ENCODE measurements at places on chromosomes 1 and 21.

- no peak for DNase-seq
Measured at GRCh38 chr1:199691540-199691939, 336.0 kb upstream of the NR5A2 start.

DNA sequence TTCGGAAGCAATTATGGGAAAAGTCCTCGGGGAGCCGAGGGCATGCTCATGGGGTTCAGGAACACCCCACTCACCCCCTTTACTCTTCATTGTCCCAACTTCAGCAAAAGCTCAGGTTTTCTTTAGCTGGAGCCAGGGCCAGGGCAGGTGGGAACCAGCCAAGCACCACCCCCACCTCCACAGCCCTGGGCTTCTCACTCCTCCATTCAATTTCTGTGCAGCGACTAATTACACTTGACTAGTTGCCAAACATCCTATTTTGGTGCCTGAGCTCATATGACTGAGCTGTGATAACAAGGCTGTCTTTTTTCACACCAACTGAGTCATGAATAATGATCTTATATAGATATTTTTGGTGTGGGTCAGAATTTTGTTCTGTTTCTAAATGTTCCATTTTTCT, 257.2 kb upstream of the AJAP1 start:
- no peak for DNase-seq

- no peak for DNase-seq
Measured at GRCh38 chr1:6054596-6054995, 8.9 kb downstream of the KCNAB2 start.

- DNase-seq = no peak
Measured at GRCh38 chr1:111332190-111332589, 41.5 kb downstream of the CHIA start.

DNA sequence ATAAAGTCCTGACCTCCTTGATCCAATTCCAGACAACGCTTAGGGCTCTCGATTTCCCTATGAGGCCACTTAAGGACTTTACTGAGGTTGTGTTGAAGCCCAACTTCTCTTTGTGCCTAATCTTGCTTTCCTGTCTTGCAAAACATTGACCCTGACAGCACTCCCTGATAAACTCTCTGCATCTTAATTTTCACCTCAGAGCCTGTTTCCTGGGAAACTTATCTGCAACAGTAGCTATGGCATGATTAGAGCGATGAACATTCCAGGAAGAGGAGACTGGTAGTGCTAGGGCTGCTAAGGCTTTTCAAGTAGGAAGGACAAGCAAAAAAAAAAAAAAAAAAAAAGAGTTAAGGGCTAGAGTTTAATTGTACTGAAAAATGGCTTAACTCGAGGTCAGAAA, 118.9 kb downstream of the RGS21 start:
- DNase-seq = no peak

GRCh38 chr1:235917267-235917811, 50.6 kb upstream of the LYST start:
- peak; percentile 72 for DNase-seq

DNA sequence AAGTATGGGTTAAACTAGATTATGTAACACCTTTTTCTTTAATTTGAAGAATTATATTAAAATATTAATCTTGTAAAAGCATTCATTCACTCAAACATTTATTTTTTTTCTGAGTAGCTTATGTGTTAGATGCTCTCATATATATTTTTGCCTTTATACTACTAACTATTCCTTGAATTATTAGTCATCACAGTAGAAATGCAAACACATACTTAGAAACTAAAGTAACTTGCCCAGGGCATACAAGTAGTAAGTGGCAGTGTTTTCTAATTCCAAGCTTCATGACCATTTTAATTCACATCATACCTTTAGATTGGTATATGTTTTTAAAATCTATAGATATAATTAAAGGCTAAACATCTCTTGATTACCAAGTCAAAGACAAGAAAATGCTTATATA, 1271.0 kb downstream of the BRINP3 start:
- DNase-seq = no peak

DNA sequence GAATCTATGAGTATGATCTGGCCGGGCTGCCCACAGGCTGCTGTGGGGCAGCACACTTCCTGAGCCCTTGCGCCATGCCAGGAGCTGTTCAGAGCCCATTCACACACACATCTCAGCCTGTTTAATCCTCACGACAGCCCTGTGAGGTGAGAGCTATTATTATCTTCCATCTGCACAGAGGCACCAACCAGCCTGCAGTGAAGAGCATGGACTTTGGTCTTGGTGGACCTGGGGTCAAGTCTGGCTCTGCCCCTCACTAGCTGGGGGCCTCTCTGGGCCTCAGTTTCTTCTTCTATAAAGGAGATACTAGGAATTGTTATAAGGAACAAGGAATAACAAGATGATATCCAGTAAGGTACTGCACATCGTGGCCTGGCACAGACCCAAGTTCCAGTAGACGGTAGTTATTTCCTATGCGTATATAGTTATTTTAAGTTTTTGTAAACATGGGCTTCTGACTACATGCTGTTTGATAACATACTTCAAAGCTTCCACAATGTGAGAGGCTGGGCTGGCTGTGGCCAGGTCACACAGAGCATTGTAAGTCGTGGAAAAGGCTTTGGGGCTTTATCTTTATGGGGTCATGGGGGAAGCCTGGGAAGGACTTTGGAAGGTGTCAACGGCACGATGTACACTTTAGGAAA, 3.4 kb upstream of the PADI2 start:
- DNase-seq = no peak

- no peak for DNase-seq
Measured at GRCh38 chr1:57142999-57143398, 177.2 kb upstream of the C8B start.

GRCh38 chr1:74679811-74680210, 6.2 kb upstream of the ERICH3 start:
- DNase-seq = no peak

DNA sequence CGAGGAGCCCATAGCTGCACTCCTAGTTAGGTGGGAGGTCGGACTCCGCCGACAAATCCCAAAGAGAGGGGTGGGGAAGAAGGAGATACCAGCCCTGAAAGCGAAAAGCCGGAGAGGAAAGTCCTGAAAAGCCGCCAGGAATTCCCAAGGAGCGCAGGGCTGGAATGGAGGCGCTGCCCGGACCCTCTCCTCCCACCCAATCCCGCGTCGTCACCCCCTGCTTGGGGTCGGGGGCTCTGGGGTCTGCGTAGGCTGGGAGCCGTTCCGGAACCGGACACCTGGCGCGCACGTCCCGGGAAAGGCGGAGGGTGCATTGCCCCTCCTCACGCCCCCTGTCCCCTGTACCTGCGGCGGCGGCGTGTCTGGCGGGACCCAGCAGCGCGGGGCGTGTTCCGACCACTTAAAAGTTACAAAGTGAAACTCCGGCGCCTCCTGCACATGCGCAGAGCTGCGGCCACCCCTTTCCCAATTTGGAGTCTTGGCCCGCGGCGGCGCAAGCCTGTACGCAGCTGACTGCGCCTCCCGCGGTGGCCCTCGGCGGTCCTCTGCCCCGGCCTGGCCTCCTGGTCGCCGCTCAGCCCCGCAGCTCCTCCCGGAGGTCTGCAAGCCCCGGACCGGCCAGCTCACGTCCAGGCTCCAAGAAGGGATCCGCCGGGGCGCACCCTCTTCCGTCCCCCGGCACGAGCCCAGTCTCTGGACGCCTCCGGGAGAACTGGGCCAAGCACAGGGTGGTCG, at the start of gene TMEM63A:
Gene TMEM63A (minus strand): TSS at position 422 of the 735 bp plus-strand sequence. CDS start 4,800 bp downstream, outside the sequence.
- peak; percentile 89 for DNase-seq

DNA sequence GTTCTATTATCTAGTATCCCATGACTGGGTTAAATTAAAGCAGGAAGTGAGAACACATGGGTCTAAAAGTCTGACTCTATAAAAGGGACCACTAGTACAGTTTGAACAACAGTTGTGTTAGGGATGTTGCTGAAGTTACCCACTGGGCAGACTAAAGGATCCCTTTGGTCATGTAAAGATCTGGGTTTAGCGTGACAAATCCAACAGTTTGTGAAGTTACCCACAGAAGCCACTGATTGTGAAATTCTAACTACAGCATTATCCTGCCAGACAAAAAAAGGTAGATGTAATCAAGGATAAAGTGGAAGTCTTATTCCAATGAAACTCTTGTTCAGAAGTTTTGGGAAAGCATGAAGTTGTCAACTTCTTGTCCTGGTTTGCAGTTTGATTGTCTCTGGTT, 5.7 kb downstream of the QSOX1 start:
- no peak for DNase-seq

DNA sequence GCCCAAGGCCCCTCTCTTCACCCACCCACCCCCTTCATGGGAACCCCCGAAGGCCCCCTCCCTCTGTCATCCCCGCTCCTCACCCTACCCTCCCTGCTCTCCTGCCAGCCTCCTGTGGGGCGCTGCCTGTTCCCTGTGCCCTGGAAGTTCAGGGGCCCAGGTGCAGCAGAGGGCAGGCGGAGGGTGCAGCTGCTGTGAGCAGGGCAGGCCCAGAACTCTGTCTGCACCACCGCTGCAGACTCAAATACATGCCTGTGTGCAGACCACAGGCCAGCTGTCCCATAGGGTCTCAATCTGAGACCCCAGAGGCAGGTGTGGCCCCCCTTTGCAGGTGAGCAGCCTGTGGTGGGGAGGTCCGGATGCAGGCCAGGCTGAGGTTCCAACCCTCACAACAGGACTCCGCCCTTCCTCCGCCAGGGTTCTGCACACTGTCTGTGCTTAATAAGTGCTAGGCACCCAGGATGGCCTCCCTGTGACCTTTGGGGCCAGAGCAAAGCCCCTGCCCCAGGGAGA, 62.5 kb downstream of the WNT9A start:
- peak; percentile 24 for DNase-seq

- DNase-seq = no peak
Measured at GRCh38 chr1:7069931-7070330, 284.7 kb downstream of the CAMTA1 start.

DNA sequence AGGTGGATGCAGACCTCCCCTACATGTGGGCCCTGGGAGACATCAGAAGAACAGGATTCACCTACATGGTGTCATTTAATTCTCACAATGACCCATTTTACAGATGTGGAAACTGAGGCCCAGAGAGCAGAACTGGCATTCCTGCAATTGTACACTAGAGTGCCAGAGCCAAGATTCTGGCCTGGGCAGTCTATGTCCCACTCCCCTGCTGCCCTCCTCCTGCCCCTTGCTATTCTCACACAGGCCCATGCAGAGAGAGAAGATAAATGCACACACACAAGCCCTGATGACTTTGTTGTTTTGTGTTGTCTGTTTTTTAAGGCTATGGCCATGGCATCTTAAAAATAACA, 64.2 kb downstream of the EPHB2 start:
- no peak for DNase-seq

GRCh38 chr1:23273450-23274133, 56.3 kb upstream of the HTR1D start:
- DNase-seq = no peak

DNA sequence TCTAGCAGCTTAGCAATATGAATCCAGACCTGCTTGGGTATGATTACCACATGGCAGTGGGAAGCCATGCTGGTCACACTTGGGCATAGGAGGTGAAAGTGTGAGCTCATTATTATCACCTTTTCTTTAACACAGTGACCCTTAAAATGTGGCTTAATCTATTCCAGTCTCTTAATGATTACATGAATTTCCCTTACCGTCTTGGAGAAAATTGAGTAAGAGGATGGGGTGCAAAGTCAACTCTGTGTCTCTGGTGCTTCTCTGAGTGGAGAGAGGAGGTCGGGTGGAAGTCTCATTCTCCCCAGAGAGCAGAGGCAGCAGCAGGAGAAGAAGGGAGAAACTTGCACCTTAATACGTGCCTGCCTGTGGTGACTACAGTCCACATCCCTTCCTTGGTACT, 91.3 kb downstream of the FGGY start:
- DNase-seq = no peak

DNA sequence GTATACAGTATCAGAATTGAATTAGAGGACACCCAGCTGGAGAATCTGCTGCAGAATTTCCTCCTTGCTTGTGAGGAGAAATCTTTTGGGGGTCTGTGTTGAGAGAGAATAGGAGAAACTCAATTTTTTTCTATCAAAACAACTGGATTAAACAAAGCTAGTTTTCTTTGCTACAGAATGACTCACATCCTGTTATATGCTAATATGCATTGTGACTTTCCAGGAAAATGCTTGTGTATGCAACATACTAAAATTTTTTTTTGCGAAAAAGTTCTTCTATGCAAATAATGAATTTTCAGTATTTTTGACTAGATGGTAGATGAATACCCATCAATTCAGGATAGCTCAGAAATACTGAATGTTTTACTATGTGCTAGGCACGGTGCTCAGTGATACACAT, 2.2 kb downstream of the VAMP4 start:
- DNase-seq = no peak

DNA sequence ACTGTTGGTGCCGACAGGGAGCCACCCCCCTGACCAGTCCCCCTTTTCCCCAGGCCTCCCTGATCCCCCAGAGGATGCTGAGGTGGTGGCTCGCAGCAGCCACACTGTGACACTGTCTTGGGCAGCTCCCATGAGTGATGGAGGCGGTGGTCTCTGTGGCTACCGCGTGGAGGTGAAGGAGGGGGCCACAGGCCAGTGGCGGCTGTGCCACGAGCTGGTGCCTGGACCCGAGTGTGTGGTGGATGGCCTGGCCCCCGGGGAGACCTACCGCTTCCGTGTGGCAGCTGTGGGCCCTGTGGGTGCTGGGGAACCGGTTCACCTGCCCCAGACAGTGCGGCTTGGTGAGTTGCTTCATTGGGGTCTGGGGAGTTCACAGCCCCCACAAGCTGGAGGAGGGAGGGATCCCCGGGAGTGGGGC, 89.2 kb downstream of the TRIM11 start:
- no peak for DNase-seq

GRCh38 chr1:77511440-77511840, 171.0 kb downstream of the ZZZ3 start:
- DNase-seq = no peak

DNA sequence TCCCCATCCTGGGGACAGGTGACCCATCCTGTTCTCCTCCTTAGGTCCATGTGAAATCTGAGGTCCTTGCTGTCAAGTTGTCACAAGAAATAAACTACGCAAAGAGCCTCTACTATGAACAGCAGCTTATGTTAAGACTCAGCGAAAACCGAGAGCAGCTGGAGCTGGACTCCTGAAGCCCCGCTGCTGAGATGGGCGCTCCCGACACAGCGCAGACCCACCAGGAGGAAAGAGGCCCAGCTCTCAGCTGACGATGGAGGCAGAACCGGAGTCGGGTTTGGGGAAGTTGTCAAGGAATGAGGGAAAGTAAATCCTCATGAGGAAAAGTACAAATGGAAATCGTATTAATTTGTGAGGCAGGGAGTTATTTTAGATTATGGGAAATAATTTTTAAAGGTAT, 109.2 kb downstream of the DHRS3 start:
- no peak for DNase-seq

DNA sequence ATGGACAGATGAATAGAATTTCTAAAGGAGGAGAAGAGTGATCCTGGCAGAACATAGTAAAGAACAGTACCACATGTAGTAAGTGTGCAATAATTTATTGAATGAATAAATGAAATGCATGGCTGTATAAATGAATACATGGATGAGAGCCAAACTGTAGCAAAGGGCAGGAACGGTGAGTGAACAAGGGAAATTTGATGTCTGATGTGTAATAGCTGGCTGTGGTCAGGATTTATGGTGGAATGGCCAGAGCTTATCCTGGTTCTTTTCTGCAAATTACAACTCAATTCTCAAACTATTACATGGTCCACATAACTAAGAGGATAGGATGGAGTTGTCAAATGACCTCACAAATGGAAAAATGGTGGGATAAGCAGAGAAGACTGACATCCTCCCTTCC, 43.2 kb upstream of the ARHGAP29 start:
- no peak for DNase-seq

GRCh38 chr1:72284348-72285073, 2.2 kb upstream of the NEGR1 start:
- no peak for DNase-seq
